ENCODE measurements at places on chromosomes 16 and 17.

DNA sequence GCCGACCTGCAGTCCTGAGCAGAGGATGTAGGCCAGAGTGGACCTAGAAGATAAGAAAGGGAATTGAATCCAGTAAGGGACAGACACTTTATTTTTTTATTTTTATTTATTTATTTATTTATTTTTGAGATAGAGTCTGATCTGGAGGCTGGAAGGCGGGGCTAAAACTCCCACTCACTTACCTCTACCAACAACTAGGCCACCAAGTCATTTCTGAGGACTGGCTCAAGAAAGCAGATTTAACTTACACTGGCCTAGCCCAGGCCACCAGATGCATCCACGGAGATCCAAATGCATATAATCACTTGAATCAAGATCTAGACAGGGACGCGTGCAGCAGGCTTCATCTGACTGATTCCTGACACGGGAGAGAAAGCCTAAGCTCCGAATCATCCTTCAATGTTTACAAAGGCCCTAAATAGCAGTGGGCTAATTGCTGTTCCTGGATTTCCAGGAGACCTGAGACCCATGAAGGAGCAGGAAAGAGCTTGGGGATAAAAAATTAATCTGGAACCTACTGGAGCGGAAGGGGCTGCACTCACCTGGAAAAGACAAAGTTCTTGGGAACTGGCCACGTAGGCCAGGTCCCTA is 1.1 kb upstream of the ALOX12 start:
- DNase-seq, result no peak

GRCh38 chr17:74870512-74870911 is 2.3 kb downstream of the FDXR start:
- no peak for DNase-seq

- DNase-seq, result no peak
These were observed 92.4 kb downstream of the KPNA2 start for GRCh38 chr17:68127914-68128313.

DNA sequence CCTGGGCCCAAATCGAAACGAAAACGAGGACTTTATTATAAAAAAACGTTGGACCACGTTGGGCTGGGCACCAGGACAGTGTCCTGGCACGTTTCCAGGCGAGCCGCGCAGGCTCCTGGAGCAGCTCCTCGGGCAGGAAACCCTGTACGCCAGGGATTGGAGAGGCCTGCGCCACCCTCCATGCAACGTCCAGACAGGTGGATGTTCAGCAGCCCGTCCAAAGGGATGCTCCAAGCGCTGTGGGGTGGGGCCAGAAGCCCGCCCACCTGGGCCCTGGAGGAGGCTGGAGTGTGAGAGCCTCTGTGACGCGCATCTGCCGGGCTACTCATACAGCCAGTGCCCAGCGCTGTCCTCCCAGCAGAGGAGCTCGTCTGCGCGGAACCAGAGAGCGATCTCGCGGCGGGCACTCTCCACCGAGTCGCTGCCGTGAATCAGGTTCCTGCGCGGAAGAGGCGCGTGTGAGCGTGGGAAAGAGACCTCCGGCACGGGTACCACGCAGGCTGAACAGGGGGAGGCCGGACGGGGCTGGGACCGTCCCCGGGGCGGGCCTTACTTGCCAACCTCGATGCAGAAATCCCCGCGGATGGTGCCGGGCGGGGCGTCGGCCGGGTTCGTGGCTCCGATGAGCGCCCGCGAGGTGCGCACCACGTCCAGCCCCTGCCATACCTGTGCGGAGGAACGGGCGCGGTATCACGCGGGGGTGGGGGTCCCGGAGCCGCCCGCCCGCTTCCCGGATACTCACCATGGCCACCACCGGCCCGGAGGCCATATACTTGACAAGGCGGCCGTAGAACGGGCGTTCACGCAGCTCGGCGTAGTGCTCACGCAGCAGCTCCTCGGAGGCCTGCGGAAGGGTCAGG is 785 bp downstream of the NME3 start:
- DNase-seq, result no peak

- DNase-seq, result no peak
These were observed 324.7 kb downstream of the BCAS3 start for GRCh38 chr17:61002316-61002736.

DNA sequence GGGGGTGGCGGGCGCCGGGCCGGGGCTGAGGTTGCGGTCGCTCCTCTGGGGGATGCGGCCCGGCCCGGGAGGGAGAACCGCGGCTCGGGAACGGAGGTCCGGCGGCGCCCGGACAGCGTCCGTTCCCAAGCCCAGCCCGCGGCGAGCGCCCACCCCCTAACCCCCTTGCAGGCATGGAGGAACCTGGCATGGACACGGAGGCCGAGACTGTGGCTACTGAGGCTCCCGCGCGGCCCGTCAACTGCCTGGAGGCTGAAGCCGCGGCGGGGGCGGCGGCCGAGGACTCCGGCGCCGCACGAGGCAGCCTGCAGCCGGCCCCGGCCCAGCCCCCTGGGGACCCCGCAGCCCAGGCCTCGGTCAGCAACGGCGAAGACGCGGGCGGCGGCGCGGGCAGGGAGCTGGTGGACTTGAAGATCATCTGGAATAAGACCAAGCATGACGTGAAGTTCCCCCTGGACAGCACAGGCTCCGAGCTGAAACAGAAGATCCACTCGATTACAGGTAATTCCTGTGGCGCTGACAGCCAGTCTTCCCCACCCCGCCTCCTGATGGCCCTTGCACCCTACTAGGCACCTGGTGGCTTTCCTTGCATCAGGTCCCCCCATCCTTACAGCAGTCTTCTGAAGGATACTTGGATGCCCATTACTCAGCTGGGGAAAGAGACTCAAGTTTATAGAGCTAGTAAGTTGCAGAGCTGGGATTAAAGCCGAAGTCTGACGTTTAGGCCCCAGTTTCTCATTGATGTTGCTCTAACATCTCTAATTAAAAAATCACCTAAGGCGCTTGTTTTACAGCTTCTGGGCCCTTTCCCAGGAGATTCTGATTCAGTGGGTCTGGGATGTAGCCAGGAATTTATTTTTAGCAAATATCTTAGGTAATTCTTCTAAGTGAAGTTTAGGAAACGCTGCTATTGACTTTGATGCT is 514 bp downstream of the UBFD1 start:
- no peak for DNase-seq

GRCh38 chr16:1884155-1884760 is 12.3 kb upstream of the MEIOB start:
- DNase-seq, result no peak

GRCh38 chr17:12310811-12311210 is 290.1 kb downstream of the MAP2K4 start:
- DNase-seq, result no peak

DNA sequence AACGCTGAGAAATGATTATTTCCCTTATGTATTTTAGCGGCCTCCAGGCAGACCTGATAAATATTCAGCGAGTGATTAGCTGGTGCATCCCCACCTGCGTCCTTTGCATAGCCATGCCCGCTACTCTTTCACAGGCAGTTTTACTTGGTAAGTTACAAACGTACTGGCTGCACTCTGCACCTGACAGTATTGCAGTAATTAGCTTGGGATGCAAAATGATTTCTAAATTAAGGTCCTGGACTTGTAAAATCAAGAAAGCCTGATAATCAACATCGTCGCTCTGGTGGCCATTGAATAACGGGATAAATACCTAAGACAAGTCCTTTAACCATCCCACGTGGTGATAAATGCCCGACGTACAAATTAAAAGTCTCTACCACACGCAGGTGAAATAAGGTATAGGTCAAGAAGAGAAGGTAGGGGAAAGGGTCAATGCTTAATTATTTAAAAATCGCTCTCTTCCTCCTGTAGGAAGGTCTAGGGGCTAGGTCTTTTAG is 998 bp upstream of the PRKCA start:
- DNase-seq, result no peak

- no peak for DNase-seq
These were observed 9.3 kb downstream of the ACSM2B start for GRCh38 chr16:20566864-20567263.

DNA sequence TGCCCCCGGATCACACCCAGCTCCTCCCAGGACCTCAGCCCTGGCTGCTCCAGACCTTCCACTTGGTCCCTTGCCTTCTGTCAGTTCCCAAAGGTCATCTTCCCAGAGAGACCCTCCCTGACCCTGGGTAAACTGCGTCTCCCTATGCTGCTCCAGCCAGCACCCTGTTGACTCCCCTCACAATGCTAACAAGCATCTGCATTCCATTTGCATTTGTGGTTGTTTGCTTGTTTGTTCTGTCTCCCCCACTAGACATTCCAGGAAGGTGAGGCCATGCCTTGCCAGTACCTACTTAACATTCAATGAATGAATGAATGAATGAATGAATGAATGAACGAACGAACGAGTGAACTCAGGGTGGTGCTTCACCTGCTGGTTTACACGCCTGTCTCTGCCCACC is 171.2 kb downstream of the WSCD1 start:
- no peak for DNase-seq

DNA sequence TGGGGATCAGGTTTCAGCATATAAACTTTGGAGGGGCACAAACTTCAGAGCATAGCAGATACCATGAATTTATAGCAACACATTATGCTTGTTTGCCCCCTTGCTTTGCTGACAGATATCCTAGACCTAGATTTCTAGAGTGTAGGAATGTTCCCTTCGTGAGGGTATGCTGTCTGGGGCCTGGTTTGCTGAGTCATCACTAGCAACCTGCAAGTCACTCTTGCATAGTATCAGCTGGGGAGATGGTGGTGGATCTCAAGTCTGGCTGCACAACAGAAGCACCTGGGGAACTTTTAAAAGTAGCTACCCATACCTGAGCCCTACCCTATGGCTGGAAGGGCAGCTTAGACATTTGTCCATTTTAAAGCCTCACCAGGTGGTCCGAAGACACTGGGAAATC is 22.3 kb upstream of the HSBP1 start:
- DNase-seq, result no peak

DNA sequence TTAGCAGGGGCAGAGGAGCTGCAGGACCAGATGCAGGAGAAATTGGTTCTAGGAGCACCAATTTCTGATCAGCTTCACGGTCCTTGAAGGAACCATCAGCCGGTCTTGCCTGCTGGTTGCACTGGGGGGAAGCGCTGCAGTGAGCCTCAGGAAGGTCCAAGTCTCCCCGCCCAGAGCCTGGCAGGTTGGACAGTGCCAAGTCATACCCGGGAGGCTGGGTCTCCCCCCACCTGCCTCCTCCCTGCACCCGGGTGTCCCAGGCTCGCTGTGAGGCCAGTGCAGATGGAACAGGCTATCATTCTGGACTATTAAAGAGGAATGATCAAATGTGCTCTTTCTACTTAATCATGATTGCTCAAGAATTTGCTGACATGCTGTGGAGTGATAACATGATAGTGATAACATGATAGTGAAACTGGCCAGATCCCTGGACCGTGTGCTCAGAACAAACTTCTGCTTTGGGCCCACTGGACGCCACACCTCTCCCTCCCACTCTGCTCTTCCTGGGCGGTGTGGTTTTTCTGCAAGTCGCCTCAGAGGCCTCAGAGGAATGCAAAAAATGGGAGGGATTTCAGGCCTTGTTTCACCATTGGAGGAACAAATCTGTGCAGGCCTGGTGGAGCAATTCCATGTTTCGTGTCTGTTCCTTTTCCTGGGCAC is 236.0 kb downstream of the IRF8 start:
- no peak for DNase-seq

DNA sequence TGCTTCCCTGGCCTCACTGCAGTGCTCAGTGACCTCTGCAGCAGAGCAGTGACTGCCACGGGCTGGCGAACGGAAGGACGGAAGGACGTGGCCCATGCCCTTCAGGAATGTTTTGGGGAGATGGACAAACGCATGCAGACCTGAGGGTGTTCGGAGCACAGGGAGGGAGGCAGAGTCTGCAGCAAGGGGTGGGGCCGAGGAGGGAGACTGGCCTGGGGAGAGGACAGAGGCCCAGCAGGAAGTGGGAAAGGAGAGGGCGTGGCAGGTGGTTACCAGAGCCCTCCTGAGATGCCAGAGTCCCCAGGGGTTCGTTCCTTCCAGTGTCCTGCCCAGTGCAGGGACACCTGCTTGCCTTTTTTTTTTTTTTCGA is 21.9 kb downstream of the ADORA2B start:
- no peak for DNase-seq

DNA sequence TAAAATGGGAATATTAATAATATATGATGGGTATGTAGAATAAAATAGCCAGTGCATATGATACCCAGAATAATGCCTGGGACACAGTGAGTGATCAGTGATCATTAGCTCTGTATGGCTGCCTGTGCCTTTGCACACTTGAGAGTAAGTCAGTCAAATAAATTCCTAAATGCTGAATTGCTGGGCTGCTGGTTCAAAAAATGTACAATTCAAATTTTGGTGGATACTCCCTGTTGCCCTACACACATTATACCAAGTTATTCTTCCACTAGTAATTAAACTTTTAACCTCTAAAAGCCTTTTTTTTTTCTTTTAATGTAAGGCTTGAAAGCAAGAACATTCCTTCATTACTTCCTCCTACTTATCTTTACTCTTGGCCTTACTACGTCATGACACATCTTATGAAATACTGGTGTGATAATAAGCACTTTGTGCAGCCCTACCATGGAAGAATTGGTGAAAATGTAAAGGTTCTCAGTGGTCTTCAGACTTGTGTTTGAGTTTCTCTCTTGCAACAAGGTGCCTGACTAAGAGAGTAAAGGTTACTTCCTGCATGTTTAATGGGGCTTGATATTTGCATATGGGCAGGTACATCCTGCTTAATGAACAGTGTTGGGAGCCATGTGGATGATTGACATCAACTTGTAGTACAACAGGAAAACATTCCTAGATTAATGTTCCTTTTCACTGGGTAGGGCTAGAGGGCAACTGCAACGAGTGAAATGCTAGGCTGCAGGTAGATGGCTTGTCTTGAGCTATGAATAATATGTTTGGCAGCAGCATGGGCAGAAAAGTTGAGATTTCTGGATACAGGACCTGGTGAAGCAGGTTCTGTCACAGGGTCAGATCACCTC is 84.3 kb downstream of the PRKCA start:
- no peak for DNase-seq

- DNase-seq, result no peak
These were observed 547.2 kb upstream of the CDH5 start for GRCh38 chr16:65819136-65819898.

GRCh38 chr17:9475101-9475658 is 100.4 kb downstream of the STX8 start:
- no peak for DNase-seq

DNA sequence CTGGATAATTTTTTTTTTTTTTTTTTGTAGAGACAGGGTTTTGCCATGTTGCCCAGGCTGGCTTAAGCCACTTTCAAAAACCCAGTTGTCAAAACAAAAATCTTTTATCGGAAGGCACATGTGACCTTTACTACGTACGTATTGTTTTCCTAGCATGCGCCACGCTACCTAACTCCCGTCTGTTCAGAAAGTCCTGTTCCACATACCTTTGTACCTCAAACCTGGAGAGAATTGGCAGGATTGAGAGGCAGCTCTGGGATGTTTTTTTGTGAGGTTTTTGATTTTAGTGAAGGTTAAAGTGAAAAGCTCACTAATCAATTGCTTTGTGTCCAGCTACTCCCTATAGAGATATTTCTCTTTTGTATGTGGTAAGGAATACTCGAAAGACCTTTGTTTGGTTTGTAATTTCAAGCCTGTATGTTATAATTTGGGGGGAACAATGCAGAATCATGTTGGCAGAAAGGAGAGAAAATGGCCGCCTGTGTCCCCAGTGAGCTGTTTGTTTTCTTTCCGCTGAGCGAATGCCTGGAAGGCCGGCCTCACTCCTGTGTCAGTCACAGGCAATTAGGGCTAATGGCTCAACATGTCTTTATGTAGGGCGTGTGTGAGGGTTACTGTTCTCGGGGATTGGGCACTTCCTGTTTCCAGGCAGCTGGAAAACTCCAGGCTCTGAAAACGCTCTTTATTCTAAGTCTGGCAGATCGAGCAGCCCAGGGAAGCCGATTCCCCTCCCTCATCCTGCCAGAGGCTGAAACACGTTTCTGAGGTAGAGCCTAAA is 60.8 kb upstream of the CLEC18A start:
- DNase-seq, result no peak

Measured in cortex of kidney (tissue), 1 donor.